ENCODE measurements at places on chromosomes 12 and 14.

DNA sequence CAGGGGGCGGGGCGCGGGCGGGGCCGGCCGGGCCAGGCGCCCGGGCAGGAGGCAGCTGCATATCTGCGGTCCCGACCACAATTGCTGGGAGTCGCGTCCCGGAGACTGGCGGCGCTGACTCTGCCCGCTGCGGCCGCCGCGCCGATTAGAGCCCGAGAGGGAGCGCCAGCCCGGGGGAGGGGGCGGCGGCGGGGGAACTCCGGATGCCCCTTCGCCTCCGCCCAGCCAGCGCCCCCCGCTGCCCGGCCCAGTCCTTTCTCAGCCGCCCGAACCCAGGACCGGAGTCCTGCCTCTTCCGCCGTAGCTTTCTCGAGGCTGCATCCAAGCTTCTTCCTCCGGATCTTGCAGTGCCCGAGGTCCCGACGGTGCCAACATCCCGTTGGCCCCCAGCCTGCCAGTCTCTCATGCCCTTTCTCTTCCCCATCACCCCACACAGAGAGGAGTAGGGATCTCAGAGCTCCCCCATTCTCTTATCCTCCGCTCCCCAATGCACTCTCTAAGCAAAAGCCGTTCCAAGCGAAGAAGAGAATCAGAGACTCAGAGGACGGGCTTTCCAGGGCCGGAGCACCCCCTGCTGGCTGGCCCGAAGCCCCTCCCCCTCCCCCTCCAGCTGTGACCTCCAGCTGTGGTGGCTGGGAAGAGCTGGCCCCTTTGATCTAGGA lies 8.8 kb upstream of the SP7 start:
- DNase-seq, result peak; percentile 65

DNA sequence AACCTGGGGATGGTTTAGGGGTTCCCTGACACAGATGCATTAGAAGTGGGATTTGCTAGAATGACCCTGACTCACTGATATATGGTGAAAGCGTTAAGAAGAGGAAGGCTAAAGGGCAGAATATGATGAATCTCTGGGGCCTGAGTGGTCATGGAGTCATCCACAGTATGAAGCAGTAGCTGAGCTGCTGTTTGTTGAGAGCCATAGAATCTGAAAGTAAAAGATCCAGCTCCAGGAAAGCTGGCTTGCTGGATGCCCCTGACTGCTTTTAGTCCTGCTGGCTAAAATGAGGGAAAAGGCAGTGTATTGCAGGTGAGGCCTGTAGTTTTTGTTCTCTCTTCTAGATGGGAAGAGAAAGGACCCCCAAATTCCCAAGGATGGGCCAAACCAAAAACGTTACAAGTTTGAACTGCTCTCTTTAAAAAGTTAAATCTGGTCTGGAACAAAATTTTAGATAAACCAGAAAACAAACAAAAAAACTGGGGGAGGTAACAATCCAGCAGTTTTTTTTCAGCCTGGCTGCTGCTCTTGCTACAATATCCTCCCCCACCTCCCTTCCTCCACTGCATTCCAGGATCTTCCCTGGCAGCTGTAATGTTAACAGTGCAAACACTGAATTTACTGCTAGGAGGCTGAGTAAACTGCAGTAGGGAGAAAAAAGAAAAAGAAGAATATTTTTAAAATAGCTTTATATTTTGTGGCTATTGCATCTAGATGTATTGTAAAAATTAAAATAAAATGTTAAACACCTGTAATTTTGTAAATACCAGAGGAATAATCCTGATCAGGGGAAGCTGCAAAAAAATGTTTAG lies 16.5 kb downstream of the SEL1L start:
- DNase-seq, result no peak

- no peak for DNase-seq
These were observed 14.1 kb downstream of the SUSD6 start for GRCh38 chr14:69625299-69626131.

DNA sequence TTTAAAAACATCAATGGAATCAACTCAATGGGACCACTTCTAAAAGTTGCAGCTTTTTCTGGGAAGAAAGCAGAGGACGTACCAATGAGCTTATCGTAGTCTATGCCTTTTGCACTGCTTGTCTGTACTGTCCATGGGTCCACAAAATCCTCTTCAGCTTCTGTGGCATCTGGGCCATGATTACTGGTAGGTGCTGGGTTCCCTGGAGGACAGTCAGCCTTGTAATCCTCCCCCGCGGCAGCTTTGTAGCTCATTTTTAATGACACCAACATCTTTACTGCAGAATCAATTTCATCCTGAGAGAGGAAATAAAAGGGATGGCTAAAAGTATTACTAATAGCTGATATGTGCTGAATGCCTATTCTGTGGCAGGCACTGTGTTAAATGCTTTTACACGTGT lies 38.5 kb downstream of the SLC25A47 start:
- DNase-seq, result no peak

DNA sequence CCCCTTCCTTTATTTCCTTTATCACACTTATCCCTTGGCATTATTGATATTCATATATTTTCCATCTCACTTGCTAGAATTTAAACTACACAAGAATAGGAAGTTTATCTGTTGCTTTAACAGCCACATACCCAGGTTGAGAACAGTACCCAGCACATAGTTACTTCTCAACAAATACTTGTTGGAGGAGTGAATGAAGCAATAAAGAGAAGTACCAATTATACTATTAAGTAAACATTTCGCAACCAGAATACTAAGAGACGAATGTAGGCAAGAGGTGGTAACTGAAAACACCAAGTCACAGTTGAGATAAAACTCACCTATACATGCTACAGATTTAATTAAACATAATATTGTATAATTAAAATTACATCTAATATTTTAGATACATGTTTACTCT lies 110.9 kb downstream of the FSCB start:
- no peak for DNase-seq

GRCh38 chr14:68779761-68780323 lies 13.0 kb downstream of the ZFP36L1 start:
- no peak for DNase-seq

GRCh38 chr12:113712481-113712880 lies 240.8 kb upstream of the LHX5 start:
- DNase-seq, result no peak

DNA sequence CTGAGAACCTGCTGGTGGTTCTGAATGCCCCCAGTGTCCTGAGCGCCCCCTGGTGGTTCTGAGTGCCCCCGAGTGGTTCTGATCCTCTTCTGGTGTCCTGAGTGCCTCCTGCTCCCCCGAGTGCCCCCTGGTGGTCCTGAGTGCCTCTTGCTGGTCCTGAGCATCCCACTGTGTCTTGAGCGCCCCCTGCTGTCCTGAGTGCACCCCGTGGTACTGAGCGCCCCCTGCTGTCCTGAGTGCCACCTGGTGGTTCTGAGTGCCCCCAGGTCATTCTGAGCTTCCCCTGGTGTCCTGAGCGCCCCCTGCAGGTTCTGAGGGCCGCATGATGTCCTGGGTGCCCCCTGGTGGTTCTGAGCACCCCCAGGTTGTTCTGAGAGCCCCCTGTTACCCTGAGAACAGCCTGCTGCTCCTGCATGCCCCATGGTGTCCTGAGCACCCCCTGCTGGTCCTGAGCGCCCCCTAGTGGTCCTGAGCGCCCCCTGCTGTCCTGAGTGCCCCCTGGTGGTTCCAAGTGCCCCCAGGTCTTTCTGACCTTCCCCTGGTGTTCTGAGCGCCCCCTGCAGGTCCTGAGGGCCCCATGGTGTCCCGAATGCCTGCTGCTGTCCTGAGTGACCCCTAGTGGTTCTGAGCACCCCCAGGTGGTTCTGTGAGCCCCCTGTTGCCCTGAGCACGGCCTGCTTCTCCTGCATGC lies 1165.4 kb downstream of the TMEM121 start:
- DNase-seq, result no peak

DNA sequence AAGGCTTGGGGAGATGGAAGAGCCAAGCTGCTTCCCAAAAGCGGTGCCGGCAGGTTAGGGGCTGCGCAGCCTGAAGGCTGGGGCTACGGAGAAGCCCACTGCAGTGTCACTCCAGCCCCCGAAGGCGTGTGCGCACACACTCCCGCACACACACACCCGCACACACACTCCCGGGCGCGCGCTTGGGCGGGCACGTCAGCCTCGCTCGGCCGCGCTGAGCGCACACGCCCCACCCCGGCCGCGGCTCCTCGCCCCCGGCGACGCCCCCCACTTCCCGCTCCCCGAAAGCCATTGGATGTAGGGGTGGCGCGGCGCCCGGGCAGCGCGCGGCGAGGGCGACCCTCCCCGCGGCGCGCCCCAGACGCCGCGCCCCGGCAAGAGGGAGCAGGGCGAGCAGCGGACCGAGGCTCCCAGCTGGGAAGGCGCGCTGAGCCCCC lies at the start of gene KCNK10:
KCNK10 (minus strand) TSS at position 184 of the 437 bp plus-strand sequence. CDS start 471 bp downstream, outside the sequence.
- no peak for DNase-seq

DNA sequence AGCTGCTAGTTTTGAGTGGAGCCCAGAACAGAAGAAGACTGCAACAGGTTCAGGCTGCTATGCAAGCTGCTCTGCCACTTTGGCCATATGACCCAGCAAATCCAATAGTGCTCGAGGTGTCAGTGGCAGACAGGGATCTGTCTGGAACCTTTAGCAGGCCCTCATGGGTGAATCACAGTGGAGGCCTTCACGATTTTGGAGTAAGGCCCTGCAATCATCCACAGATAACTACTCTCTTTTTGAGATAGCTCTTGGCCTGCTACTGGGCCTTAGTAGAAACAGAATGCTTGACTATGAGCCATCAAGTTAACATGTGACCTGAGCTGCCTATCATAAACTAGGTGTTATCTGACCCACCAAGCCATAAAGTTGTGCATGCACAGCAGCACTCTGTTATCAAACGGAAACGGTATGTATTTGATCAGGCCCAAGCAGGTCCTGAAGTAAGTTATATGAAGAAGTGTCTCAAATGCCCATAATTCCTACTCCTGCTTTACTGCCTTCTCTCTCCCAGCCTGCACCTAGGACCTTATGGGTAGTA lies 116.9 kb upstream of the CCDC196 start:
- no peak for DNase-seq

GRCh38 chr12:50842637-50843493 lies at the start of gene TMPRSS12:
TMPRSS12 (plus strand) TSS chr12:50842926; CDS start chr12:50842965, 39 bp downstream.
- DNase-seq, result no peak

GRCh38 chr12:62714774-62715721 lies 219.9 kb downstream of the PPM1H start:
- DNase-seq, result no peak
